ENCODE measurements at places on chromosomes 5 and 9. TPM values are rescaled to one million over a fixed set of nuclear protein-coding genes. Genes with fewer than 3 reads are reported as not detected.
A peak's percentile ranks its signal among the peaks of the same experiment; 100 is the strongest.

GRCh38 chr5:80198399-80198798 is 57.4 kb downstream of the SERINC5 start:
- H3K4me1 ChIP-seq, result peaks cover 13% of the 10 kb centered on the region
- H3K36me3 ChIP-seq, result peaks cover 4% of the 10 kb centered on the region
- no peak overlapping the region for H3K4me3 ChIP-seq
- H3K27me3 ChIP-seq, result no peaks in the 10 kb centered on the region
- H3K27ac ChIP-seq, result no peak overlapping the region
- DNase-seq, result no peak

GRCh38 chr5:73952872-73953271 is 326.9 kb downstream of the ARHGEF28 start:
- no peak for DNase-seq
- H3K27me3 ChIP-seq, result no peaks in the 10 kb centered on the region
- no peak overlapping the region for H3K4me3 ChIP-seq
- H3K4me1 ChIP-seq, result no peaks in the 10 kb centered on the region

DNA sequence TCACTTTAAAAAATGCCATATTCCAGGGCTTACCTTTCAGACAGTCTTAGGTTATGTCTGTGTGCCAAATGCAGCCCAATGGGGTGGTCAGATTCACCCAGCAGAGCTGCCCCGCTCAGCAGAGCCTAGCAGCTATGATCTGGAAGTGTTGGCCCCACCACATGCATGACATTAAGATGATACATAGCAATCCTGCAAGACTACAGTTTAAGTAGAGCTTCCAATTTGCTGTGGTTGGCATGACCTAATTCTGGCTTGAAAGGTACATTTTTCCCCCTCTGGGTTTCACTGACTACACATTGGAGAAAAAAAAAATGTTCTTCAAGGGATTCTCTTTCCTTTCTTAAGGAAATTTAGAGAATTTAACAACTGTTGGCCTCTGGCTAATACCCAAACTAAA is 22.5 kb downstream of the MEF2C start:
- H3K36me3 ChIP-seq, result no peaks in the 10 kb centered on the region
- no peak for DNase-seq
- no peak overlapping the region for H3K4me3 ChIP-seq
- H3K27me3 ChIP-seq, result no peaks in the 10 kb centered on the region

DNA sequence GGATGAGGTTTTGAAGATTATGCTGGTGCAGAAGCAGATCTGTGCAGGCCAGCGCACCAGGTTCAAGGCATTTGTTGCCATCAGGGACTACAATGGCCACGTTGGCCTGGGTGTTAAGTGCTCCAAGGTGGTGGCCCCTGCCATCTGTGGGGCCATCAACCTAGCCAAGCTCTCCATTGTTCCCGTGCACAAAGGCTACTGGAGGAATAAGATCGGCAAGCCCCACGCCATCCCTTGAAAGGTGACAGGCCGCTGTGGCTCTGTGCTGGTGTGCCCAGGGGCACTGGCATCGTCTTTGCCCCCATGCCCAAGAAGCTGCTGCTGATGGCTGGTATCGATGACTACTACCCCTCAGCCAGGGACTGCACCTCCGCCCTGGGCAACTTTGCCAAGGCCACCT is 142.5 kb downstream of the SPATA31D1 start:
- no peak overlapping the region for H3K4me3 ChIP-seq
- H3K27ac ChIP-seq, result no peak overlapping the region
- no peaks in the 10 kb centered on the region for H3K27me3 ChIP-seq
- no peaks in the 10 kb centered on the region for H3K36me3 ChIP-seq
- DNase-seq, result no peak

GRCh38 chr9:125479846-125480615 is 218.4 kb downstream of the GAPVD1 start:
- no peaks in the 10 kb centered on the region for H3K36me3 ChIP-seq
- no peaks in the 10 kb centered on the region for H3K27me3 ChIP-seq
- DNase-seq, result no peak
- H3K27ac ChIP-seq, result no peak overlapping the region

GRCh38 chr9:24333629-24334028 is 212.1 kb downstream of the IZUMO3 start:
- no peak overlapping the region for H3K4me3 ChIP-seq
- no peaks in the 10 kb centered on the region for H3K27me3 ChIP-seq
- H3K4me1 ChIP-seq, result no peaks in the 10 kb centered on the region
- no peaks in the 10 kb centered on the region for H3K36me3 ChIP-seq
- DNase-seq, result no peak

GRCh38 chr5:73437101-73437776 is 11.3 kb downstream of the FOXD1 start:
- peak overlapping the region; percentile 38 for H3K4me3 ChIP-seq
- H3K36me3 ChIP-seq, result no peaks in the 10 kb centered on the region
- H3K4me1 ChIP-seq, result peaks cover 4% of the 10 kb centered on the region
- H3K27ac ChIP-seq, result no peak overlapping the region

DNA sequence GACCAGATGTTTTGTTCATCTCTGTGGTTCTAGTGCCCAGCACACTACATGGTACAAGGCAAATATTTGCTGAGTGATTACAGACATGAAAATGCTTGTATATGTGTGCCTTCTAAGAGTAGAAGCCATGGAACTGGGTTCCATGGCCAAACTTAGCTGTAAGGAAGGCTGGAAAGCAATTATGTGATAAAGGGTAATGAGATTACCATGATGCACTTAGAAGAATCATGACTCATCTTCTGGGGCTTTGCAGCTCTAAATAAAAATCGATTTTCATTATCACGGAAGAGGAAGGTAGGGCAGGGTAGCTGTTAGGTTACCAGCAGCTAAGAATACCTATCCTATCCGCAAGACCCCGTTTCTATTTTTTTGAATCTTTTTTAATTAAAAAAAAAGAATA is 28.0 kb downstream of the RFK start:
- no peak overlapping the region for H3K27ac ChIP-seq
- no peaks in the 10 kb centered on the region for H3K4me1 ChIP-seq
- no peaks in the 10 kb centered on the region for H3K27me3 ChIP-seq
- no peaks in the 10 kb centered on the region for H3K36me3 ChIP-seq

DNA sequence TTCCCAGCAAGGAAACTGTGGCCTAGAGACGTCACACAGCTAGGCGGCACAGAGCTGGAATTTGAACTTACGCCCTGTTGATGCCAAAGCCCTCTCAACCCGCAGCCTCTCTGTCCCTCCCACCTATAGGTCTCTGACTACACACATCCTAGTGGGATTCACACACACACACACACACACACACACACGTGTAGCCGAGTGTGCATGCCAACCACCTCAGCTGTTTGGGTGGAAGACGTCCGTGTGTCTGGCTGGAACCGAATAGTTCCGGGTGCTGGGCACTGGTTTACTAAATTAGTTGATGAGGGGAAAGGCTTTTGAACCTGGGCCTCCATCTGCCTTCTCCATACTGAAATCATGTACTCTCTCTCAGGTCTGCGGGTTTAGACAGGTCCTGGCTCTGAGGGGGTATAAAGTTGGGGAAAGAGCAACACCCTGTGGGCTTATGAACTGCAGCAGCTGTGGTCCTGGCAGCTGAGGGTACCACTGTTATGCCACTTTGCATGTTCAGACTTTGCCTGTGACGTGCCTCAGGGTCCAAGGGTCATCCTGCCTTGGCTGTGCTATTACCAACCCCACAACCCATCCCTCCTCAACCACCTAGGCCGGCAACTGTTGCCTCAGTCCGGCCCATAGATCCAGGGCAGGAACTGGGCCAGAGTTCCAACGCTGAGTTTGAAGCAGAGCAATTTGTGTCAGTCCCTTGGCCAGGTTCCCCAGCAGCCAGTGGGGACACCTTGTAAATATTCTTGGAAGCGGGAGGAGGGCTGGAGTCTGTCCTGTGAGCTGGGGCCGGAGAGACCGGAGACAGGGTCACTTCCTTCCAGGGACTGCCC is 50.5 kb downstream of the PSD2 start:
- peaks cover 2% of the 10 kb centered on the region for H3K4me1 ChIP-seq
- no peak overlapping the region for H3K27ac ChIP-seq
- H3K4me3 ChIP-seq, result no peak overlapping the region
- H3K36me3 ChIP-seq, result no peaks in the 10 kb centered on the region
- DNase-seq, result no peak
- H3K27me3 ChIP-seq, result peaks cover 53% of the 10 kb centered on the region

DNA sequence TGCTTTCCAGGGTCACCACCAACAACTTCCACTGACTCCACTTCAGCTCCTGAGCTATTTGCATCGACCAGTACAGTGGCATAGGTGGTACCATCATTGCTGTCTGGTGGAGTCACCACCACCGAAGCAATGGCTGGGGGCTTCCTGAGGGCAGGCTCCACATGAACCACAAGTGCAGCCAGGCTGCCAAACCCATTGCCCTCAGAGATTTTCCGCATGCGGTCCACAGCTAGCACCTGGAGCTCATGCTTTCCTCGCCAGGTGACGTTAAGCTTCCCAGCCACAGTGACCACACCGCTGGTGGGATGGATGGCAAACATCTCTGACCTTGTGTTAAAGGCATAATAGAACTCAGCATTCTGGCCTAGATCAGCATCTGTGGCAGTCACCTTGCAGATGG is 23.1 kb downstream of the FAT2 start:
- DNase-seq, result no peak
- peaks cover 3% of the 10 kb centered on the region for H3K4me1 ChIP-seq
- H3K4me3 ChIP-seq, result no peak overlapping the region
- H3K27ac ChIP-seq, result no peak overlapping the region
- H3K36me3 ChIP-seq, result no peaks in the 10 kb centered on the region

- H3K36me3 ChIP-seq, result peaks cover 2% of the 10 kb centered on the region
- DNase-seq, result no peak
- H3K27me3 ChIP-seq, result no peaks in the 10 kb centered on the region
- no peak overlapping the region for H3K4me3 ChIP-seq
- peaks cover 14% of the 10 kb centered on the region for H3K4me1 ChIP-seq
- H3K27ac ChIP-seq, result no peak overlapping the region
Observed at GRCh38 chr9:77125665-77126064, 51.7 kb upstream of the VPS13A start.

HSD17B3 gene
- not detected for total RNA-seq

SKP2 gene
- total RNA-seq, result 104 TPM

HNRNPAB gene
- total RNA-seq, result 556 TPM

C9 gene
- not detected for total RNA-seq

GADD45G gene
- total RNA-seq, result 7.0 TPM

All from H1 (cell line).